ENCODE measurements at places on chromosomes 3 and 15.
A peak's percentile ranks its signal among the peaks of the same experiment; 100 is the strongest.

DNA sequence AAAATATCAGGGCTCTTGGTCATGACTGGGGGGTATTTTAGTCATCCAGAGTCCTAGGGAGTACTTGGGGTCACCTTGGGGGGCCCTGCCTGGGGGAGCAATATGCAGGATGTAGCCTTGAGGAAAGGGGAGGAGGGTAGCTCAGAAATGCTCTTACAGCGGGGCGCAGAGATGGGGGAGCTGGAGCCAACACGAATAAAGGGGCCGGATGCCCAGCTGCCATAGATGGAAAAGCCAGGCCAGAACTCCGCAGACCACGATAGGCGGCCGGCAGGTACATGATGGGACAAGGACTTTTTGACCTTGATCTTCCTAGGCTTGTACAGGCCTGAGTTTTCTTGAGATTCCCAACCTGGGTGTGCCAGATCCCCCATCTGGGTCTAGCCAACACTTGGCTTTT, 47.7 kb upstream of the SLC6A1 start:
- DNase-seq = no peak

GRCh38 chr3:50600841-50601591, 10.6 kb downstream of the CISH start:
- peak; percentile 93 for DNase-seq

DNA sequence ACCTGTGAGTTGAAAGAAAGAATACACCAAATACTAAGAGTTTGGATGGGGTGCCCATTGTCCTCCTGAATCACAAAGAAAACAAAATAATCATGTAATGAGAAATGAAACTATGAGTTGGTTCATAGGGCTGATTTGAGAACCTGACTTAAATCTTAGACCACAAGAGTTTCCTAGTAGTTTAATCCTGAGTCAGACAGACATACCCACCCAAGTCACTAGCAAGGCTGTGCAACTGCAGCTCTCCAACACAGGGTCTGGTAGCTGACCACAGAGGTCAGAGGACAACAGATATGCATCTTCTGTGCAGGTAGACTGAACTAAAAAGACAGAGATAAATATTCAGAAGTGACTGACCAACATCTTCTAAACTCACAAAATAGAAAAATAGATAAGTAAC, 296.3 kb upstream of the TMCO5A start:
- DNase-seq = no peak

DNA sequence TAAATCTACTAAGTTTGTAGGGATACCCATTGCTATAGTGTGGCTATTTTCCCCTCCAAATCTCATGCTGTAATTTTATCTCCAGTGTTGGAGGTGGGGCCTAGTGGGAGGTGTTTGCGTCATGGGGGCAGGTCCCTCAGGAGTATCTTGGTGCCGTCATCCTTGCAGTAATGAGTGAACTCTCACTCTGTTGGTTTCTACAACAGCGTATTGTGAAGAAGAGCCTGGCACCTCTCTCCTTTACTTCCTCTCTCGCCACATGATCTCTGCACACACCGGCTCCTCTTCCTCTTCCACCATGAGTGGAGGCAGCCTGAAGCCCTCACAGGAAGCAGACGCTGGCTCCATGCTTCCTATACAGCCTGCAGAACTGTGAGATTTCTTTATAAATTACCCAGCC, 34.0 kb upstream of the TRPM1 start:
- DNase-seq = no peak

GRCh38 chr3:155179966-155180757, 100.0 kb downstream of the MME start:
- DNase-seq = no peak

GRCh38 chr3:111077369-111077768, 5.8 kb downstream of the NECTIN3 start:
- DNase-seq = no peak

GRCh38 chr3:146468234-146468633, 1.1 kb downstream of the PLSCR2 start:
- DNase-seq = no peak

DNA sequence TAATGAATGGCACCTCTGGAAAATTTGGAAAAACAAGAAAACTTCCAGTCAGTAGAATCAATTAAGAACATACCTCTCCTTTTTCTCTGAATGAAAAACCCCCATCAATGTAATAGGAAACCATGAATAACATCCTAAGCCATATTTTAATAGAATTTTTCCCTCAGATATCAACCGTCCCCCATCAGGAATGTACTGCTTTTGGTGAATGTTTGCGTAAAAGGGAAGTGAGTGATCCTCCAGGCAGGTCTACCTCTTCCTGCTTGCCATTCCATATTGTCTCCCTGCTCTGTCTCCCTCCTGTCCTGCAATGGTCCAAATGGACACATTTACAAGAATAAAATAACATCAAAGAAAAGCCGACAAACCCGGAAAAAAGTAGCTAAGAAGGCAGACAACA, 30.8 kb downstream of the LAMP3 start:
- no peak for DNase-seq

DNA sequence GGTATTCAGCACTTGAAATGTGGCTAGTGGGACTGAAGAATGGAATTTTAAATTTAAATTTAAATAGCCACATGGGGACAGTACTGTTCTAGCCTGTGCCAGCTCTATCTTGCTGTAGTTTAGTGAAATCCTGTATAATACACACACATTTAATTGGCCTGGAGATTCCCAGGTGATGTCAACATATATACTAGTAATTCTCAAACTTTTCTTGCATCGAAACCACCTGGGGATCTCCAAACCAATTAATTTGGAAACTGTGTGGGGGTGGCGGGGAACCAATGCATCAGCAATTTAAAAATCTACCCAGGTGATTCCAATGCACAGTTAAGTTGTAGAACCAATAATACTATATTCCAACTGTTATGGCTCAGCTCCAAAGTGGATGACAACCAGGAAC, 228.9 kb upstream of the MRPL3 start:
- no peak for DNase-seq

DNA sequence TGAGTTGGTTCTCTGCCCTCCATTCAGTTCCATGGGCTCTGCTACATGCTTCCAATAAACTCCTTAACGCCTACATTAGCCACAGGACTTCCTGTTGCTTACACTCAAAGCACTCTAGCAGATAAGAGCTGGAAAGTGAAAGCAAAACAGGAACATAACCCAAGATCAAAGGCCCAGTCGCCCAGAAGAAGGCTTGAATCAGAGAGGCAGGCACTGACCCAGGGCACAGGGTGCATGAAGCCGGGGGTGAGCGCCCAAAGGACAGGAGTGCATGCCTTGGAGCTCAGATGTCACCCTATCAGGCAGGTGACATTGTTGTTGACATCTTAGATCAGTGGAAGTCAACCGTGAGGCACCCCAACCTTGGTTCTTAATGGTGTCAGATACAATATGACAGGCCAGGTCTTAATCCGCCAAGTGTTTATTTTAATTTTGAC, 235.1 kb downstream of the UACA start:
- DNase-seq = no peak

DNA sequence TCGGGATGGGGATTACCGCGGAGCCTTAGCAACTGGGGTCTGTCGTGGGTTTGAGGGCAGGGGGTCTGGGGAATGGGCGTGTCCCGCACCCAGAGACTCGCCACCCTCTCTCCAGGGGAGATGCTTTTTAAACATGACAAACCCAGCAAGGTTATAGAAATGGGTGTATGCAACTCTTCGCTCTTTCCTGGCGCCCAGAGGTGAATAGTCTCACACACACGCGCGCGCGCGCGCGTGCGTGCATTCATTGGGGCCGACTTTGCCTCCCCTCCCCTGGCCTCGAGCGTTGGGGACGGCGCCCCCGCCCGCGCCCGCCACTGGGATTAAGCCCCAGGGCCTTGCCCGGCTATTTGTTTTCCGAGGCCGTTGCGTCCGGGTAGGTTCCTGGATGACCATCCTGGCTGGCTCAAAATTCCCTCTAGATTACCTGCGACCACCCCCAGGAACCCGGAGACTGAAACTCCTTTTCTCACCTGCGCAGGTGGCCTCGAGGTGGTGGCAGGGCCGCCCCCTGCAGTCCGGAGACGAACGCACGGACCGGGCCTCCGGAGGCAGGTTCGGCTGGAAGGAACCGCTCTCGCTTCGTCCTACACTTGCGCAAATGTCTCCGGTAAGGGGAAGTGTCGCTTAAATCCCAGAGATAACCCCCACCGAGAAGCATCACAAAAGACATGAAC, 777 bp downstream of the GPR160 start:
- no peak for DNase-seq

DNA sequence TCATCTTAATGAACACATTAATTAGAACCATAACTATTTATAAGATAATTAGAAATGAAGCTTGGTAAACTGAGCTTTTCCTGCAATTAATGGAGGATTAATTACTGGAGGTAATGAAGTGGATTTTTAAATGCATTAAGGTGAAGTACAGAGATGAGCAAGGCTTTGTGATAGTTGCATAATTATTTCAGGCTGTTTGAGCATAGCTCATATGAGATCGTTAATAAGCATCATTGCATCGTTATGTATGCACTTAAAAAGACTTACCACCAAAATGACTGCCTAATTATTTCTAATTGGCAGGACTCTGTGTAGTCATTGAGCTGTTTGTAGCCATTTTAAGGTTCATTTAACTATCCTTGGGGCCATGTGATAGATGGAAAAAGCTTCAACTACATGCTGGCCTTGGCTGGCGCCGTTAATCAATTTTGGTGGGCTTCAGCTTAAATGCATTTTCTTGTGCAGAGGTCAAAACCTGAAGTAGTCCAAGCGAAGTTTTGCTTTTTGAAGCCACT, 55.3 kb downstream of the RSRC1 start:
- no peak for DNase-seq

GRCh38 chr3:59607656-59608055, 557.8 kb upstream of the CFAP20DC start:
- DNase-seq = peak; percentile 5

- DNase-seq = no peak
These were observed 5.5 kb downstream of the GFM1 start for GRCh38 chr3:158649791-158650190.

GRCh38 chr3:53725387-53725995, 120.7 kb downstream of the CHDH start:
- no peak for DNase-seq

- no peak for DNase-seq
These were observed 381.8 kb downstream of the NAALADL2 start for GRCh38 chr3:175240921-175241320.

- DNase-seq = no peak
These were observed 102.3 kb downstream of the MYRIP start for GRCh38 chr3:39911465-39912309.

GRCh38 chr15:52331490-52332240, 36.1 kb upstream of the MYO5C start:
- no peak for DNase-seq

GRCh38 chr3:43953814-43954692, 263.3 kb downstream of the ABHD5 start:
- DNase-seq = peak; percentile 45

GRCh38 chr3:119834754-119835370, 53.0 kb downstream of the NR1I2 start:
- no peak for DNase-seq

DNA sequence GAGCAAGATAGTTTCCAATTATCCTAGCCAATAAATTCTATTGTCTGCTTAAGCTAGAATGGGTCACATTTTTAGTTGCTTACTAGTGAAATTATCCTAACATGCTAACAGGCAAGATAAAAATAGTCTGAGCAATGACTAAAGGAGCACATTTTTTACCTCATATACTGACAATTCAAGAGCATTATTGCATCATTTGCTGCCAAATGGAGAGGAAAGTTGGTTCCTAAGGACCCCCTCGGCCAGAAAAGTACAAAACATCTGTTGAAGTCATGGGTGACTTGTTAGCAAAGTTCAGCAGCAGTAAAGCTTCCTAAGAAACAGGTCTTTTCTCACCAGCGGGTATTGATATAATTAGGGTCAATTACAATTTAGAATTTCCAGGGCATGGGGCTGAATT, 1001.0 kb downstream of the FHIT start:
- DNase-seq = no peak

DNA sequence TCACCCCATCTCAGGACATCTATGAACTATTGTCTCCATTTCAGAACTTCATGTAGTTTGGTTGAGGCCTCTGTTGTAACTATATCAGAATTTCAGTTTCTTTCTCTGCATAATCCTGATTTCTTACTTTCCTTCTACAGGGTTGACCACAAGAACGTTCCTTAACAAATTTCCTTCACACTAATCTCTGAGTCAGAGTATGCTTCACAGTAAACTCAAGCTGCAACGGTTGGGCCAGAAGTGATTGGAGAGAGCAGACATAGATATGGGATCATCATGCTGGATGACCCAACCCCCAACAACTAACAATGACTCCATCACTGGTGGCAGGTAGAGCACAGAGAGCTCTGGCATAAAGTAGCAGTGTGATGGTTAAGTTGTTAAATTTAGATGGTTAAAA, 128.8 kb upstream of the OSTN start:
- DNase-seq = peak; percentile 71

- DNase-seq = peak; percentile 21
These were observed 106.8 kb downstream of the EDEM1 start for GRCh38 chr3:5294356-5294755.

GRCh38 chr3:129046037-129046731, 14.4 kb upstream of the GP9 start:
- no peak for DNase-seq

DNA sequence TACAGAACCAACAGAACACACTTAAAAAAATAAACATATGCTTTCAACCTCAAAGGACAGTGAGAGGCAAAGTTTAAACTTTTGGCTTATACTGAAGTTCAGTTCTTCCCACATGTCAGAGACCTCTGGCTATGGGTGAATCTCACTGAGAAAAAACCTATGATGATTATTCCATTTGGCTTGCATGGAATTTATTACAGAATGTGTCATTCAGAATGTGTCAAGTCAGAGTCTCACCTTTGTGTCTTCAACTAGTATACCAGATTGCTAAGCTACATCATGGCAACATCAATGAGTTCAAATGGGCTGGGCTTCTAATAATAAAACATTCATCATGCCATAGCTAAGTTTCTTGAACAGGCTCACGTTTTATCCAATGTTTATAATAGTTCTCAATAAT, 987.0 kb downstream of the NTRK3 start:
- no peak for DNase-seq

- no peak for DNase-seq
These were observed 158.9 kb downstream of the TBC1D5 start for GRCh38 chr3:17583530-17583929.

GRCh38 chr15:33710748-33711147, 257.5 kb upstream of the CHRM5 start:
- no peak for DNase-seq

DNA sequence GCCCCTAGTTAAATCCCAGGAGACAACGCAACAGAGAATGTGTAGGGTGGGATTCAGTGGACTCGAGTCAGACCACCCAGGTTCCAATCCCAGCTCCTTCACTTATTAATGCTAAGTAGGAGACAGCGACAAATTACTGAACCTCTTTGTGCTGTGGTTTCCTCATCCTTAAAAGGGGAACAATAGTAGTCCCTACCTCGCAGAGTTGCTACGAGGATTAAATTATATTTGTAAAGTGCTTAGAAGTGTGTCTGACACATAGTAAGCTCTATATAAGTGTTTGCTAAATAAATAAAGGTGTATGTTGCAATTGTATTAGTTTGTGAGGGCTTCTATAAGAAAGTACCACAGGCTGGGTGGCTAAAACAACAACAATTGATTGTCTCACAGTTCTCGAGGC, 58.0 kb upstream of the PPARG start:
- DNase-seq = no peak
